Inflammatory macrophage (primary cell): ENCODE measurements at places on chromosomes 5 and 9.

DNA sequence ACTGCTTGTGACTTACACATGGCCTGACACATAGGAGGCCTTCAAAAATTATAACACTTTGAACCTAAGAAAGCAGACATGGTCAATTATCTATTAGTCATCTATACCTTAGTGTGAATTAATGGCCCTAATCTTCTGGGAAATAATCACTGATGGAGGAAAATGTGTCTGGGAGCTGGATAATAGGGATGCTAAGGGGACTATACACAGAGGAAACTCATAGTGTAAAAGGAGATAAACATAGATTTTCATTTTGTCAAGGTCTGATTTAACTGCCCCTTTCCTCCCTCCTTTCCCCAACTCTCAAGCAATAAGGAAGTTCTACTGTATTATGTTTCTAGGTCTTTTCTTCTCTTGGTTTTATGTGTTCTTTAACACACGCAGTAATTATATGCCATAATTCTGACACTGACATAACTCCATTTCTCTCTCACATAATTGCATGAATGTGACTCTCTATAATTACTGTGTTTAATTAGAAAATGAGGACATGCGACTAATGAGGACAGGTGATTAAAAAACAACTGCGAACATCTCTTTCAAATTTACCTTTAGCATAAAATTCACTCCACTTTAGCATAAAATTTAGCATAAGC, 18.7 kb upstream of the PRELID2 start:
- DNase-seq: no peak

DNA sequence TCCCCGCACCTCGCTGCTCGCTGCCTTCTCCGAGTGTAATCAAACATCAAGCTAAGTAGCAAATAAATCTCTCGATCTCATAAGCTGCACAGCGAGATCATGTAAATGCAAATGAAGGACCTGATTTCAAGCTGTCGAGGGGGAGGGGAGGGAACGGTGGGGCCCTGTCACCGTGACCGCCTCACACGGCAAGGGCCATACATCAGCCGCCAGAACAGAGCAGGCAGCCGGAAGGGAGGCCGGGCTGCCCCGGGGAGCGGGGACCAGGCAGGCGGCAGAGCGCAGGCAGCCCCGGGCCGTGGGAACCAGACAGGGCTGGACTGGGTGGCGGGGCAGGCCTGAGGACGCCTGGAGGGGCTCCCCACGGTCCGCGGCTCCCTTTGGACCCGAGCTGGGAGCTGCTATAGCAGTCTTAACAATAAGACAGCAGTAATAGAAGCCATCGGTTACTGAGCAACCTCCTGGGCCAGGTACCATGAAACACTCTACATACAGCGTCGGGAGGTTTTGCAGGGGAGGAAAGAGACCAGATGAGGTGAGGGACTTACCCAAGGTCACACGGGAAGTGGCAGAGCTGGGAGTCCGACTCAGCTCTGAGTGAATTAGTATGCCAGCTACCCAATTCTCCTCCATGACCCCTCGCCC, 76.8 kb downstream of the CFAP77 start:
- no peak for DNase-seq

- peak; percentile 67 for DNase-seq
Observed at GRCh38 chr9:77935211-77935610, 96.4 kb downstream of the GNAQ start.

GRCh38 chr9:2016408-2017330, 1.5 kb downstream of the SMARCA2 start:
- peak; percentile 75 for DNase-seq

DNA sequence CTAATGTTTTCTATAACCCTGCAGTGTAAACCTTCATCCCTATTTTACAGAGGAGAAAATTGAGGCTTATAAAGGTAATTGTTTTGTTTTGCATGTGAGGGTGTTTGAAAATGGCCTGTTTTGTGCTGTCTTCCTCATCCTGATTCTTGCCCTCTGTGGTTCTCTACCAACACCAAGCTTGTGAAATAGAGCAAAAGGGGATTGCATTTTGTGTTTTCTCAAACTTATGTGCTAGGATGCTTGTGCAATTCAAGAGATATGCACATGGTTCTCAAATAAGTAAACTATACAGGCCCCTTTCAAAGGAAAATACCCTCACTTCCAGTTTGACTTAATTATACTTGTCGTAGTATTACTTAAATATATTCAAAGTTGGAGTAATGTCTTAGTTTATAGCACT, 17.2 kb downstream of the PAM start:
- DNase-seq: peak; percentile 65

- peak; percentile 30 for DNase-seq
Observed at GRCh38 chr9:120909904-120910303, 16.7 kb downstream of the TRAF1 start.

DNA sequence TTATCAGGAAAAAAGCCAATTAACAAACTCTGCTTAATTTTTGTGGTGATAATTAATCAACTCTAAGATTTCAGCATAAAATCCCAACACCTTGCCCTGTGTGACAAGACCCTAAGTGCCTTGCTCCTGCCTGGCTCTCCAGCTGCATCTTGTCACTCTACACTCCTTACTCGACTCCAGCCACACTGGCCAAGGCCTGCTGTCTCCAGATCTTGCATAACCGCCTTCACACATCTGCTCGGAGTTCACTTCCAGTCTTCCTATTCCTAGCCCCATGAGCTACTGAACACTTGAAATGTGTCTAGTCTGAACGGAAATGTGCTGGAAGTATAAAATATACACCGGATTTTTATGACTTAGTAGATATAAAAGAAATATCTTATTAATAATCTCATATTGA, 259.6 kb downstream of the EPB41L4A start:
- no peak for DNase-seq

- peak; percentile 70 for DNase-seq
Observed at GRCh38 chr9:95127249-95128176, 190.0 kb downstream of the FANCC start.

DNA sequence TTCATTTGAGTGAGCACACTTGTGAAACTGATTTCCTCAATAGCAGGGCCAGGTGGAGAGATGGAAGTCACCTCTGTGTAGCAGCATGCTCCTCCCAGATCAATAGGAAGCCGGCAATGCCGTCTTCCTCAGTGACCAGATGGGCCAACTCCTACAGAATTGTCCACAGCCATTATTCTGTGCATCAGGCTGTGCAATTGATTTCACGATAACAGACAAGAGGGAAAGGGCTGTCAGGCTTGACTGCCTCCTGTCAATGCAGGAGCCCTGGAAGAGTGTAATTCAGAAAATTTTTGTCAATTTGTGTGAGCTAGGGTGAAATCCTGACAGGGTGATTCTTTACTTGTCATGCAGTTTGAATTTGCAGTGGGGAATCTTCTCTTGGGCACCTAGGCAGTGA, 838.4 kb upstream of the NUDT12 start:
- no peak for DNase-seq

DNA sequence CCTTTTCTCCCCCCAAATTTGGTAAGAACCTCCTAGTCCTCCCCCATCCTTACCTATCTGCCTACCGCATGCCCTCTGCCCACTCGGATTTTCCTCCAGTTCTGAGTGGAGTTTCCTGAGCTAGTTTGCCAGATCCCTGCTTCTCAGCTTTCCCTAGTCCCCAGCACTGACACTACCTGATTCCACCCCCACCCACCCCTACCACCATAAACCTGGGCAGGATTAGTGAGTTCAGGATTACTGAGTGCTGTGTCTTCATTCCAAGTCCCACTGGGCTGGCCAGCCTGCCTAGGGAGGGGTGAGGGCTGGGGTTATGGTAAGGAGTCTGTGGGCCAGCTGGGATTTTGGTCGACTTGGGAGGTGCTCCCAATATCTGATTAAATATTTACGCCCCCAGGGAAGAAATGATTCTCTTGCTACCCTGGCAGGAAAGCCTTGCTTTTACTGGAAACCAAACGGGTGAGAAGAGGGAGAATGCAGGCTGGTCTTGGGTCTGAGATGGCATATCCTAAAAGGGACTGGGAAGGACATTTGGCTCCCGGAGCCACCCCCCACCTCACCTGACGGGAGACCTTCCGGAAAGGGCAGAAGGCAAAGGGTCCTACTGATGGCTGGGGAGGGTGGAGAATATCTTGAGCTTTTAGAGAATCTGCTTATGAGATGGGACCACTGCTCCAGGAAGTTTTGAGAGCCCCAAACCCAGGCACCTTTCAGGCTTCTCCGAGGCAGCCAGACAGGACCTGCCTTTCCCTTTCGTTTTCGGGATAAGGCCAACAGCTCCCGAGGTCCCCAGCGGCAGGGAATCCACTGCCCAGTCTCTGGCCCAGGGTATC, 3.7 kb downstream of the PITX1 start:
- no peak for DNase-seq

- peak; percentile 68 for DNase-seq
Observed at GRCh38 chr9:82128011-82128696, 139.6 kb downstream of the SPATA31D1 start.

GRCh38 chr5:113219695-113220094, 215.1 kb downstream of the TSSK1B start:
- no peak for DNase-seq

DNA sequence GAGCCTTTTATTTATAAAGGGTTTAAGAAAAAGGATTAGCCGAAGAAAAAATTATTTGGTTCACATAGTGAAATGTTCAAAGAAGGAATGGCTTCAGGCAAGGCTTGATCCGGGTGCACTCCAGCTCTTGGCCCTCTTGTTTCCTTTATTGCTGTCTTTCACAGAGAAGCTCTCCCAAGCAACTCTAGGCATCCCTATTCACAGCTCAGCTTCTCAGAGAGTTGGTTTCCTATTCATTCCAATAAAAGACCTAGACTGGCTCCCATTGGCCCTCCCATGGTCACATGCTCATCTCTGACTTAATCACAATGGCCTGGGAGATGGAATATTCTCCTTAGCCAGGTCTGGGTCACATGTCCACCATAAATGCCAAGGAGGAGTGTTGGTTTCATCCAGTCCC, 9.4 kb upstream of the FGFR4 start:
- no peak for DNase-seq

- no peak for DNase-seq
Observed at GRCh38 chr5:124679578-124680199, 66.8 kb downstream of the ZNF608 start.

DNA sequence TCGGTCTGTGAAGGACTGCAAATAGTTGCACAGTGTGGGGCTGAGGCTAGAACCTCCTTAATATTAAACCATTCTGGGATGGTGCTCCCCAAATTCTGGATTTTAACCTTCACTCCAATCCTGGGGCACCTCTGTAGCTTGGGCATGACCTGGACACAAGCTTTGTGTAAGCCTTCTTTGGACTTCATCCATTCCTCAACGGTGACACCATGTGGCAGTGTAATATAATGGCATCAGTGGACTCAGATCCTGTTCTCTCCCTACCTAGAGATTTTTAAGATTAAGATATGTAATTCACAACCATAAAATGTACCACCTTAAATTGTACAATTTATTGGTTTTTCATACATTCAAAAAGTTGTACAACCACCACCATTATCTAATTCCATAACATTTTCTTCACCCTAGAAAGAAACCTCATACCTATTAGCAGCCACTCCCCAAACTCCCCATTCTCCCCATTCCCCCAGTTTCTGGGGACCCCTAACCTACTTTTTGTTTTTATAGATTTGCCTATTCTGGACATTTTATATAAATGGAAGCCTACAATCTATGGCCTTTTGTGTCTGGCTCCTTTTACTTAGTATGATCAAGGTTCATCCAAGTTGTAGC, 4.8 kb upstream of the PLGRKT start:
- DNase-seq: peak; percentile 63

- DNase-seq: no peak
Observed at GRCh38 chr5:140801494-140801841, 611 bp downstream of the PCDHA3 start.

DNA sequence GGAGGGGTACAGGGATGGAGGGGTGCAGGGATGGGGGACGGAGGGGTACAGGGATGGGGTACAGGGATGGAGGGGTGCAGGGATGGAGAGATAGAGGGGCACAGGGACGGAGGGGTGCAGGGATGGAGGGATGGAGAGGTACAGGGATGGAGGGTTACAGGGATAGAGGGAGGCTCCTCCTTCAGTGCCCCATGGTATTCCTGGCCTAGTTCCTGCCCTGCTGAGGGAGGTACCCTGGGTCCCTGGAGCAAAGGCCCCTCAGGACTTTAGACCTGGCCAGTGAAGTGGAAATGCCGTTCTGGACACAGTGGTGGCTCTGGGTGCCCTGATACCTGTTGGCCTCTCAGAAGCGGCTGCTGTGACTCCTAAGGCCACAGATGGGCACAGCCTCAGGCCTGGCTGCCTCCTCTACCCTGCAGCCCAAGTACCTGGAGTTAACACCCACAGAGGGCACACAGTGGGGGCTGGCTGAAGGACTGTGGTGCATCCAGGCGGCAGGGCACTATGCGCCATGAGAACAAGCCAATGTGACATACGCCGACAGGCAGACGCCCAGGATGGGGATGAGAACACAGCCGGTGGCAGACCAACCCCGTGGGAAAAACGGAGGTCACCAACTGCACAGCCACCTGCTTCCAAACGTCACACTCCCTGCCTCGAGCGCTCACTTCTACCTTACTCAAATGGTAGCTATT, 8.4 kb downstream of the PTGES2 start:
- DNase-seq: no peak

- DNase-seq: no peak
Observed at GRCh38 chr5:38562444-38563210, 6.2 kb upstream of the LIFR start.

DNA sequence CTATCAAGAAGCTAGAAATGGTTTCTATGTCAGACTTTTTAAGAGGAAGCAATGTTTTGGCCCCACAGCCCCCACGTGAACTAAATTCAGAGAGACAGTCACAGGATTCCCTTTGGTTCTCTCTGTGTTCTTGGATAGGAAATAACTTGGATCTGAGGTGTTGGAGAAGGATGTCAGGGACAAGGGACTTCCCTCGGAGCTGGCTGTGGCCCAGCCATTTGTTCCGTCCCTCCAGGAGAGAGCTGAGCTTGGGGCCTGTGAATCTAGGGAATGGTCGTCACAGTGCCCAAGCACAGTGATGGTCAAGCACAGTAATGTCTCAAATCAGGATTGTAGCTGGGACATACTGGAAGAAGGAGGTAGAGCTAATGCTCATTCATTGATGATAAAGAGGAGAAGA, 2.0 kb downstream of the C7 start:
- DNase-seq: no peak

DNA sequence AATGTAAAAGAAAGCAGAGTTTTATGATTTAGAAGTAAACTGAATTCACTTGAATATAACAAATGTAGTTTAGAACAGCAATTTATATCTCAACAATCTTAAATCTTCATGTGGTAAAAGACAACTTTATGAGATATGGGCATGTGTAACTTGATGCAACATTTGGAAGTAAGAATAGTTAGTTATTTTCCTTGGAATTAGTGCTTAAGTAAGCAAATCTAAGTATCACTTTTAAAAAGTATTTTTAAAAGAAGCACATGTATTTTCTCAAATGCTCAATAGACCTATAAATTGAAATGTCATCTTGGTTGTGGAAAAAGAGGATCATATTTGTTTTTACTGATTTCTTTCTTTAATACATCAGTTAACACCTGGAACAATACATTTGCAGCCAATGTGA, 340.3 kb upstream of the CDH6 start:
- DNase-seq: no peak

GRCh38 chr9:93129286-93129685, 4.8 kb downstream of the NINJ1 start:
- DNase-seq: no peak

GRCh38 chr5:35246900-35247647, 16.8 kb upstream of the PRLR start:
- no peak for DNase-seq

- DNase-seq: no peak
Observed at GRCh38 chr5:168401880-168402279, 84.4 kb upstream of the RARS1 start.

GRCh38 chr9:91362051-91362611, 413 bp upstream of the AUH start:
- DNase-seq: no peak
